ENCODE measurements at places on chromosomes 6 and 20. TPM values are rescaled to one million over a fixed set of nuclear protein-coding genes. Genes with fewer than 3 reads are reported as not detected.

SMOC2 gene
- total RNA-seq = 1.3 TPM

REM1 gene
- 1.8 TPM for total RNA-seq

CCM2L gene
- 131 TPM for total RNA-seq

HS3ST5 gene
- not detected for total RNA-seq

GRCh38 chr6:109782491-109782999, 91.4 kb downstream of the FIG4 start:
- no peaks in the 10 kb centered on the region for H3K4me1 ChIP-seq
- no peak for DNase-seq
- peaks cover 47% of the 10 kb centered on the region for H3K36me3 ChIP-seq
- no peak overlapping the region for H3K27ac ChIP-seq

PPP1R3G gene
- 4.4 TPM for total RNA-seq

HNF4A gene
- total RNA-seq = not detected

PAK1IP1 gene
- 11.0 TPM for total RNA-seq

C6orf136 gene
- total RNA-seq = 16.6 TPM

- H3K4me1 ChIP-seq = peaks cover 32% of the 10 kb centered on the region
- DNase-seq = no peak
- no peak overlapping the region for H3K4me3 ChIP-seq
Measured at GRCh38 chr6:29727637-29728036, 4.4 kb downstream of the HLA-F start.

FNDC1 gene
- 0.26 TPM for total RNA-seq

DNA sequence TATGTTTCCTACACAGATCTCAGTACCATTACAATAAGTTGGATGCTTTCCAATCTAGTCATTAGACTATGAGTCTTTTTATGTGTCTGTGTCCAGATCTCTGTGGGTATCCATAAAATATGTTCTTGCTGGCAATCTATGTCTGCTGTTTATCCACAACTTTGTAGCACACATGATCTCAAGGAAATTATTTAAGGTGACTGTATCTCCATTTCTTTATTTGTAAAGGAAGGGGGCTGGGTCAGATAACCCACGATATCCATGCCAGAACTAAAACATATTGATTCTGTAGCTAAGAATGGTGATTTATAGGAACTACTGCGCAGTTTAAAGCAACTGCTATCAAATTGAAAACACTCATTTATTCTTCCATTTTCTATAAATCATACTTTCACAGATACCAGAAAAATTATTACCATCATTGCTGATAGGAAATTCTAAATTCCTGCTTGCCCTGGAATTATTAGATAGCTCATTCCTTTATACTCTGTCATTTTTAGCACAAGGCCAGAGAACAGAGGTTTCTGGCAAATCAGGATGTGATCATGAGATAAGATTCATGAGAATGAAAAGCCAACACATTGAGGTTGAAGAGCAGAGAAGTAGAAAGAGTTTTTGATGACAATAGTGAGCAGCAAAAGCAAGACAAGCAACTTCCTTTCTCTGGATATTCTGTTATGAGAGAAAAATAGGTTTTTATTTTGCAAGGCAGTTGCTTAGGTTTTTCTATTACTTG, 851.4 kb upstream of the CITED2 start:
- no peak overlapping the region for H3K4me3 ChIP-seq

TOX2 gene
- 5.8 TPM for total RNA-seq

GSTA2 gene
- not detected for total RNA-seq

DNA sequence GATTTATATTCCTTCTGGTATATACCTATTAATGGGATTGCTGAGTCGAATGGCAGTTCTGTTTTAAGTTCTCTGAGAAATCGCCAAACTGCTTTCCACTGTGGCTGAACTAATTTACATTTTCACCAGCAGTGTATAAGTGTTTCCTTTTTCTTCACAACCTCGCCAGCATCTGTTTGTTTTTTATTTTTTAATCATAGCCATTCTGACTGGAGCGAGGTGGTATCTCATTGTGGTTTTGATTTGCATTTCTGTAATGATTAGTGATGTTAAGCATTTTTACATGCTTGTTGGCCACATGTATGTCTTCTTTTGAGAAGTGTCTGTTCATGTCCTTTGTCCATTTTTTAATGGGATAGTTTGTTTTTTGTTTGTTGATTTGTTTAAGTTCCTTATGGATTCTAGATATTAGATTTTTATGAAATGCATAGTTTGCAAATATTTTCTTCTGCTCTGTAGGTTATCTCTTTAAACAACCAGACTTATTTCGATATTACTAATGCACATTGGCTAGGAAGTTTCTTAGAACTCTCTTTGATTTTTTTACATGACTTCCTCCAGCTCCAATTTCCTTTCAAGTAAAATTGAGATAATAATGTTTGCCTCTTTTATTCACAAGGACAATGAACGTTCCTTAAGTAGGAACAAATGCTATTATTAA, 12.2 kb upstream of the VNN1 start:
- no peak for DNase-seq
- H3K27ac ChIP-seq = no peak overlapping the region
- H3K27me3 ChIP-seq = no peaks in the 10 kb centered on the region

SLC17A9 gene
- total RNA-seq = 31.4 TPM

DNA sequence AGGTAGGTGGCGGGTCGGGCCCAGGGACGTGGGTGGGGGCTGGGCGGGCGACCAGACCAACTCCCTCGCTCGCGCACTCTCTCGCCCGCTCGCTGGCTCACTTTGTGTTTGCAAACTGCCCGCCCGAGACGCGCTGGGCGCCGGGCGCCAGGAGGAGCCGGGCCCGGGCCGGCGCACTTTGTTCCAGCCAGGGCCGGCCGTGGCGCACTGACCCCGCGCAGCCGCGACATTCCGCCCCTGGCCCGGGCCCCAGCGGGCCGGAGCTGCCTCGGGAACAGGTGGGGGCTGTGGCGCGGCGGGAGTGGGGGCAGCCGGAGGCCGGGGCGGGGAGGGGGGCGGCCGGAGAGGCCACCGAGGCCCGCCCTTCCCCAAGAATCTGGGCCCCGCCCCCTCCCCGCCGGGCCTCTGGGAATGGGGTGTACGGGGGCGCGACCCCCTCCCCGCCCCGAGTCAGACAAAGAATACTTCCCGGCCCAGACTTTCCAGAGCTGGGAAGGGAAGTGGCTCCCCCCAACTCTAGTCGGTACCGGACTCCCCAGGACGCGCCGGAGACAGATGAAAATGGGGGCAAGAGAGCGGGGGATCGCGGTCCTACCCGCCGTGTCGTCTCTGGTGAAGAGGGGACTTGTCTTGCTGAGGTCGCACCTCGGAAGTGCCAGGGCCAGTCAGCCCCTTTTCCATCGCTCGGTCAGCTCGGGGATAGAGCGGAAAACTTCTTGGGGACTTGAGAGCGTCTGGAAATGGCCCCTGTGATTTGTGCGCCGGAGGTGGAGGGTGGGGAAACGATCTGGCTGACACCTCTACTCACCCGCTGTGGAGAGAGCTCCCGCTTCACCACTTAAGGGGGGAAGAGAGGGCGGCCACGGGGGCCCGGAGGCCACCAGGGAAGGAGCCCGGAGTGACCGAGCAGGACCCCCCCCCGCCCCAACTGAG, 951 bp downstream of the FOXP4 start:
- H3K36me3 ChIP-seq = no peaks in the 10 kb centered on the region
- peak overlapping the region; percentile 51 for H3K27ac ChIP-seq
- peak; percentile 84 for DNase-seq
- H3K4me3 ChIP-seq = peak overlapping the region; percentile 68
- H3K27me3 ChIP-seq = no peaks in the 10 kb centered on the region

BMP5 gene
- total RNA-seq = not detected

- no peaks in the 10 kb centered on the region for H3K4me1 ChIP-seq
- H3K4me3 ChIP-seq = no peak overlapping the region
Measured at GRCh38 chr6:98014442-98015201, 731.6 kb upstream of the MMS22L start.

GRCh38 chr20:16801919-16802651, 53.9 kb downstream of the OTOR start:
- no peaks in the 10 kb centered on the region for H3K4me1 ChIP-seq
- no peaks in the 10 kb centered on the region for H3K36me3 ChIP-seq
- H3K27ac ChIP-seq = no peak overlapping the region
- peaks cover 88% of the 10 kb centered on the region for H3K27me3 ChIP-seq
- no peak overlapping the region for H3K4me3 ChIP-seq
- DNase-seq = no peak

- peaks cover 1% of the 10 kb centered on the region for H3K4me1 ChIP-seq
- no peak for DNase-seq
- no peak overlapping the region for H3K4me3 ChIP-seq
- H3K27ac ChIP-seq = no peak overlapping the region
Measured at GRCh38 chr6:14626556-14626955, 509.0 kb downstream of the CD83 start.

- H3K4me1 ChIP-seq = no peaks in the 10 kb centered on the region
- no peak for DNase-seq
- H3K27ac ChIP-seq = no peak overlapping the region
- no peaks in the 10 kb centered on the region for H3K36me3 ChIP-seq
Measured at GRCh38 chr20:13831476-13831875, 46.6 kb downstream of the NDUFAF5 start.

- H3K27ac ChIP-seq = no peak overlapping the region
- H3K27me3 ChIP-seq = no peaks in the 10 kb centered on the region
- H3K4me3 ChIP-seq = no peak overlapping the region
- peaks cover 32% of the 10 kb centered on the region for H3K36me3 ChIP-seq
Measured at GRCh38 chr6:70186461-70186860, 116.4 kb downstream of the COL9A1 start.

DNA sequence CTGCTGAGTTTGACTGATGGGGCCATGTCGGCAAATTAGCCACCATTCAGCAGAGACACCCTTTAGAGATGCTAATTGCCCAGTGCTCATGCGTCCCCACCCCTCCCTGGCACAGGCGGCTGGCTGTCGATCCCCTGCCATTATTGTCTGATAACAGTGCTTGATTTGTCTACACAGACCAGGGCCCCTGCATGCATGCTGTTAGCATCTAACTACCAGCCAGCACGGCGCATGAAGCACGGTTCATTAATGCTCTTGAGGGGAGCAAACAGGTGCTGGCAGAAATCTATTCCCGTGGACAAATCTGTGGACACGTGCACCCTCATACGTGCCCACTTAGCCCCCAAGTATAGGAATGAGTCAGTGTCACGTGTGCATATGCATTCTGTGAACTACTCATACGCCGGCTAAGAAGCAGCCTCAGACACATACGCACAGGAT, 32.2 kb downstream of the KCNB1 start:
- H3K36me3 ChIP-seq = no peaks in the 10 kb centered on the region
- no peak overlapping the region for H3K27ac ChIP-seq
- H3K27me3 ChIP-seq = no peaks in the 10 kb centered on the region

SLC22A3 gene
- total RNA-seq = 1.4 TPM

ALDH8A1 gene
- 5.7 TPM for total RNA-seq

GRCh38 chr6:63546697-63547096, 25.6 kb upstream of the LOC128125822 start:
- H3K36me3 ChIP-seq = no peaks in the 10 kb centered on the region
- no peak for DNase-seq
- H3K27me3 ChIP-seq = no peaks in the 10 kb centered on the region
- H3K4me1 ChIP-seq = no peaks in the 10 kb centered on the region

DEFB116 gene
- total RNA-seq = not detected

- no peak overlapping the region for H3K27ac ChIP-seq
- no peaks in the 10 kb centered on the region for H3K36me3 ChIP-seq
- no peaks in the 10 kb centered on the region for H3K27me3 ChIP-seq
- DNase-seq = no peak
Measured at GRCh38 chr20:53274807-53275206, 302.6 kb downstream of the TSHZ2 start.

BPIFB4 gene
- total RNA-seq = not detected

PRL gene
- total RNA-seq = not detected

C20orf141 gene
- not detected for total RNA-seq

RPS6KA2 gene
- 71.0 TPM for total RNA-seq

PNPLA1 gene
- 3.7 TPM for total RNA-seq

GRCh38 chr20:3559637-3560036, 88.8 kb downstream of the ATRN start:
- H3K27me3 ChIP-seq = no peaks in the 10 kb centered on the region
- no peak overlapping the region for H3K4me3 ChIP-seq
- H3K4me1 ChIP-seq = peaks cover 11% of the 10 kb centered on the region
- no peak for DNase-seq
- peak overlapping the region; percentile 37 for H3K27ac ChIP-seq

DNA sequence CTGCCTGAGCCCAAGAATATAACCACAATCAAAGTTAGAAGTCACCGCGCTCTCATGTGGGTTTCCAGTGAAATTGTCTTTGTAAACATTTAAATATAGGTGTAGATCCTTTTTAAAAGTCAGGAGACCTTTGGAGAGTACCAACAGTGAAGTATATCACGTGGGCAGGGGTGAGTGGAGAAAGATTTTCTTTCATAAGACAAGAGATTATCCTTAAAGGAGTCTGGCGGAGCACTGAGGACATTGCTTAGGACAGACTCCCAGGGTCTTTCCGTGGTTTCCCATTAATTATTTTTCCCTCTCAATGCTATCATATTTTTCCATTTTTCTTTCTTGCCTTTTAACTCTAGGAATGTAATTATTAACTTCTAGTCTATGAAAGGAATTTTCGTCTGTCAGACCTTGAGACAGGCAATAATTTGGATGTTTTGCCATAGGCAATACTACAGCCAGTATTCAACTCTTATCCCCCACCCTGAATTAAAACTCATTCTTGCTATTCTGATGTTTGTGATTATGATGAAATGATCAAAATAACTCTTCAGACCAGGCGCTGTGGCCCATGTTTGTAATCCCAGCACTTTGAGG, 31.4 kb downstream of the DCBLD1 start:
- no peak for DNase-seq
- H3K36me3 ChIP-seq = no peaks in the 10 kb centered on the region
- H3K27ac ChIP-seq = no peak overlapping the region

DNA sequence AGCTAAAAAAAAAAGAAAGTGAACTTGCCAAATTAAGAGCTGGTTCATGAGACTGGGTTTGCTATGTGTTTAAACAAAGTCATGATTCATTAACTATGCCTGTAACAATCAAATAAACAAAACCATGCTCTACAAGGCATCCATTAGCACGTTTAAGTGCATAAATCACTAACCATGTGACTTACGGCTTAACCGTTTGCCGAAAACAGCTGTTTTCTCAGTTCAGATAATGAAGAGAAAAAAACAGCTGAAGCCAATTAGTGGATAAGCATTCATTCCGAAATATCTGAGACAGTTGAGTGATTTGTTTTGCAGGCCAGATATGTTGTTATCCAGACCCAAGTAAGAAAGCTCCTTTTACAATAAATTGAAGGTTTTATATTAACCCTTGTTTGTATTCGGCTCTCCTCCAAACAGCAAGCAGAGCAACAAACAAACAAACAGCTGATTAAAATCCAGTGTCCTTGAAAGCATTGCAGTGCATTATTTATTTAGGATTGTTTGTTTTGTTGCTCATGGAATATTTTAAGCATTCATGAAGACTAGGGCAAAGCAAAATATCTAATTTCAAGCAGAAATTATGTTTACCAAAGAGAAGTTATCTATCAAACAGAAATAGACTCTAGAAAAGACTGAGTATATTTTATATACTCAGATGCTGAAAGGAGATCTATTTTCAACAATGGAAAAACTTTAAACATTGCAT, 343.5 kb downstream of the RFPL4B start:
- no peaks in the 10 kb centered on the region for H3K4me1 ChIP-seq
- no peak overlapping the region for H3K27ac ChIP-seq
- H3K36me3 ChIP-seq = no peaks in the 10 kb centered on the region
- H3K4me3 ChIP-seq = no peak overlapping the region

EYA4 gene
- total RNA-seq = 1.8 TPM

RSPO3 gene
- total RNA-seq = 1.5 TPM

- H3K27ac ChIP-seq = no peak overlapping the region
- H3K4me1 ChIP-seq = peaks cover 19% of the 10 kb centered on the region
- no peak for DNase-seq
Measured at GRCh38 chr6:79634491-79635231, 3.5 kb downstream of the SH3BGRL2 start.
